Osteocyte (in vitro differentiated cells): ENCODE measurements at places on chromosomes 11 and 22. TPM values are rescaled to one million over a fixed set of nuclear protein-coding genes. Genes with fewer than 3 reads are reported as not detected.

Gene RFPL3
- total RNA-seq, result not detected in 2 replicates

Gene DDTL
- total RNA-seq, result not detected in 2 replicates

Gene PNPLA2
- 83.8 and 96.4 TPM in 2 replicates for total RNA-seq

Gene UBQLN3
- not detected in 2 replicates for total RNA-seq

GRCh38 chr11:119110439-119110838 is 3.3 kb downstream of the C2CD2L start:
- no peak overlapping the region for H3K4me3 ChIP-seq
- H3K4me1 ChIP-seq, result peaks cover 28% of the 10 kb centered on the region
- no peak overlapping the region for H3K27ac ChIP-seq

- H3K27me3 ChIP-seq, result peaks cover 9% of the 10 kb centered on the region
- H3K4me1 ChIP-seq, result no peaks in the 10 kb centered on the region
- DNase-seq, result no peak
- no peak overlapping the region for H3K4me3 ChIP-seq
Observed at GRCh38 chr11:17751558-17751957, 17.0 kb downstream of the KCNC1 start.

Gene SLC22A6
- not detected in 2 replicates for total RNA-seq

DNA sequence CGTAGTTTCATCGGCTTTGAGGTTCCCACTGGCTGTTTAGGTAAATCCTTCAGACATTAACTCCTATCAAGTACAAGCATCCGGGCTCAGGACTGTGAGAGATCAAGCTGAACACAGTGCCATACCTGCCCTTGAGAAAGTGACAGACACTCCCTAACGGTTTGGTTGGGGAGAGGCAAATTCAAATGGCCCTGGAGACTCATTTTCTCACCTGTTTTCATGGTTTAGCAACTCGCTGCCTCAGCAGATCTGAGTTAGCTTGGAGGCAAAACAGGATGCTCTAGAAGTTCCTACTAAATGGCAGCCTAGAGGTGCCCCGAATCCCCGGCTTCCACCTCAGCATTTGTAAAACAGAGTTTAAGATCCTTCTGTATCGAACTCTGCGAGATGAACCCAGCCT is 3.6 kb upstream of the FBXO3 start:
- no peaks in the 10 kb centered on the region for H3K36me3 ChIP-seq
- peaks cover 25% of the 10 kb centered on the region for H3K4me1 ChIP-seq
- peaks cover 19% of the 10 kb centered on the region for H3K27me3 ChIP-seq
- DNase-seq, result no peak

DNA sequence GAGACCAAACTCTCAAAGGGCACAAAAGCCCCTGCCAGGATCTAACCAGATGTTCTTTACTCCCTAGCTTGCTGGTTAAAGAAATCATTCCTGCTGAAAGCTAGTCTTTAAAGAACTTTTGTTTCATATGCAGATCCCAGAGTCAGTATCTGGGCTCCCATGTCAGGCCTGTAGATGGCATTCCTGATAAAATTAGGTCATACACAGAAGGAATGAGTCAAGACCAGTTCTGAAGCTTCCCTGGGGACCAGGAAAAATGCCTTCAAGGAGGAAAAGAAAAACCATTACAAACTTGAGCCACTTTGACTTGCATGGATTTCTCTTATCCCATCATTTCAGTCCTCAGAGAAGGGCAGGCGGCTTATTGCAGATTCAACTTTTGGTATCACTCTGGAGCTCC is 5.9 kb downstream of the DBX1 start:
- H3K27me3 ChIP-seq, result peaks cover 69% of the 10 kb centered on the region
- no peak for DNase-seq
- H3K36me3 ChIP-seq, result no peaks in the 10 kb centered on the region
- no peak overlapping the region for H3K27ac ChIP-seq
- H3K4me3 ChIP-seq, result no peak overlapping the region

GRCh38 chr11:83042964-83043711 is 28.6 kb downstream of the RAB30 start:
- H3K27ac ChIP-seq, result peak overlapping the region; percentile 71
- no peak overlapping the region for H3K4me3 ChIP-seq
- DNase-seq, result no peak
- H3K27me3 ChIP-seq, result no peaks in the 10 kb centered on the region
- peaks cover 13% of the 10 kb centered on the region for H3K36me3 ChIP-seq

DNA sequence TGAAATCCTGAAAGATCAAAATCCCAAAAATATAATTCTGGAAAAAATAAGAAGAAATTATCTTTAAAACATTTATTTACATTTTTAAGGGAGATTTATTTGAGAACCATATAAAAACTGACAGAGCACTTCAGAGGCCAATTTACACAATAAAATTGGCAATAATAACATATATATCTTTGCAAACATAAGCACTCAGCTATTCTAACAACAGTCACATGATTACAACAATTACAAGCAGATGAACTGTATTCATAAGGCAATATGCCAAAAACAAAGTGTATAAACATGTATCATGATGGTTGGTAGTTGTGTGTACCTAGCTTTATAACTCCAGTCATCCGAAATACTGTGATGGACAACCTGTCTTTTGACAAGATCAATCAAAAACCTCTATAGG is 17.7 kb upstream of the RASSF10 start:
- no peaks in the 10 kb centered on the region for H3K4me1 ChIP-seq
- peaks cover 66% of the 10 kb centered on the region for H3K27me3 ChIP-seq
- no peaks in the 10 kb centered on the region for H3K36me3 ChIP-seq
- H3K27ac ChIP-seq, result no peak overlapping the region

- no peak overlapping the region for H3K4me3 ChIP-seq
- no peak overlapping the region for H3K27ac ChIP-seq
- H3K4me1 ChIP-seq, result peaks cover 41% of the 10 kb centered on the region
- no peak for DNase-seq
Observed at GRCh38 chr22:39360242-39360641, 10.5 kb downstream of the SYNGR1 start.

- H3K36me3 ChIP-seq, result no peaks in the 10 kb centered on the region
- no peak overlapping the region for H3K4me3 ChIP-seq
- H3K27ac ChIP-seq, result no peak overlapping the region
- no peaks in the 10 kb centered on the region for H3K27me3 ChIP-seq
Observed at GRCh38 chr11:66904055-66904454, 47.2 kb downstream of the LRFN4 start.

- peaks cover 14% of the 10 kb centered on the region for H3K4me1 ChIP-seq
- H3K36me3 ChIP-seq, result no peaks in the 10 kb centered on the region
- no peaks in the 10 kb centered on the region for H3K27me3 ChIP-seq
- DNase-seq, result no peak
Observed at GRCh38 chr11:73530109-73530508, 67.8 kb downstream of the FAM168A start.

DNA sequence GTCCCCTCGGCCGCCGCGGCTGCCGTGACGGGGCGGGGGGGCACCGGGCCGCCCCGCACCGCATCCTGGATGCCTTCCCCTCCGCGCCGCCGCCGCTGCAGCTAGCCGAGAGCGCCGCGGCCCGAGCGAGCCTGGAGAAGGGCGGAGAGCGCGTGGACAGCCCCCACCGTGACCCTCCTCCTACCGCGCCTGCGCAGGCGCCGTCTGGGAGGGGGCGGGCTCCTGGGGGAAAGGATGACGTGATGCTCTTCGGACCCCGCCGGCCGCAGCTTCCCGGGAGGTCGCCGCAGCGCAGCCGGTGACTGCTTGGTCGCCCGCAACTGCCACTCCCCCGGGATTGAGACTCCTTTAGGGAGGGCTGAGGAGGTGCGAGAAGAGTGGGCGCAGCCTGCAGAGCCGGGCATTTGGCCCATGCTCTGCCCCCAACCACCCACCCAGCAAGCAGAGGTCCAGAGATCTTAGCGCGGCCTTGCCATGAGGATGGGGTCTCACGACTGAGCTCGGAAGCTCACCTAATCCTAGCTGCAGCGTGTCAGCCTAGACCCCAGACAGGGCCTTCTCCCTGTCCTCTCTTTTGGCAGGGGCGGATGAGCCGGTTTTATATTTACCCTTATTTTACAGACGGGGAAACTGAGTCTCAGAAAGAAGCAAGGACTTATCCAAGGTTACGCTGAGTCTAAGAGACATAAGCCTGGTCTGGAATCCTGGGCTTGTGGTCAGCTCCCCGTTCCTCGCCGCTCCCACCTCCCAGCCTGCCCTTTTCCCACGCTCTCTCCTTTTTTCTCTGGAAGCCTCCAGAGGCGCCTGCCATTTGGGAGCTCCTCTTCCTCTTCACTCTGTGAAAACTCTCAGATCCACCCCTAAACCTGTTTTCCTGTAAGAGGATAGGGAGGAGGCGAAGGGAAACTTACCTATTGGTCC is at the start of gene DENND5A:
Gene DENND5A, minus strand, starts transcription at position 140 of the 921 bp plus-strand sequence. CDS start 281 bp downstream, outside the sequence.
- peak within 1 kb of the TSS; percentile 99 for H3K27ac ChIP-seq
- no peaks in the 10 kb centered on the region for H3K27me3 ChIP-seq
- peak; percentile 93 for DNase-seq
- peaks cover 45% of the 10 kb centered on the region for H3K4me1 ChIP-seq
- no peaks in the 10 kb centered on the region for H3K36me3 ChIP-seq

DNA sequence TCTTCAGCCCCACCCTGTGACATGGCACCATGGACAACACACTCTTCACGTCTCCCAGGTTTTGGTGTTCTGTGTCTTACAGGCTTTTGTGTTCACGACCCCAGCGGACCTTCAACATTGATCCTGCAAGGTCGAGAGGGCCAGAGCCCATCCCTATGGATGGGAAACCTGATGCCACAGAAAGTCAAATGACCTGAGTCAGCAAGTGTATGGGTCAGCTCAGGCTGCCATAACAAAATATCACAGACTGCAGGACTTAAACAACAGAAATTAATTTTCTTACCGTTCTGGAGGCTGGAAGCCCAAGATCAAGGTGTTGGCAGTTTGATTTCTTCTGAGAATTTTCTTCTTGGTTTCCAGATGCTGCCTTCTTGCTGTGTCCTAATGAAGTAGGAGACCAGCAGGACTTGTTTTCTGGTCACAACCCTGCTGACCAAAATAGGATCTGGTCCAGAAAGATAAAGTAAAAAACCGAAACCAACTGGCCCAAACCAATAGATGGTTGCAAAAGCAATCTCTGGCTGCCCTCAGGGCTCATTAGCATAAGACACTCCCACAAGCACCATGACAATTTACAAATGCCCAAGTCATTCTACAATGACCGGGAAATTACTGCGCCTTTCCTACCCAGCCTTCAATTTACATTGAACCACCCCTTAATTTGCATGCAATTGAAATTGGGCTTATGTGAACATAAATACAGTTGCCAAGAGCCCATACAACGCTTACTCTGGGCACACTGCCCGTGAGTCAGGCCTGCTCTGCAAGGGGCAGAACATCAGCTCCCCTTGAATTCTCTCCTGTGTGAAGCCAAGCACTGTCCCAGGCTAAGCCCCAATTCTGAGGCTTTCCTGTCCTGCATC is 113.9 kb downstream of the RPS6KA4 start:
- H3K4me1 ChIP-seq, result no peaks in the 10 kb centered on the region
- H3K36me3 ChIP-seq, result no peaks in the 10 kb centered on the region
- no peak overlapping the region for H3K27ac ChIP-seq
- no peak for DNase-seq
- H3K27me3 ChIP-seq, result peaks cover 56% of the 10 kb centered on the region

DNA sequence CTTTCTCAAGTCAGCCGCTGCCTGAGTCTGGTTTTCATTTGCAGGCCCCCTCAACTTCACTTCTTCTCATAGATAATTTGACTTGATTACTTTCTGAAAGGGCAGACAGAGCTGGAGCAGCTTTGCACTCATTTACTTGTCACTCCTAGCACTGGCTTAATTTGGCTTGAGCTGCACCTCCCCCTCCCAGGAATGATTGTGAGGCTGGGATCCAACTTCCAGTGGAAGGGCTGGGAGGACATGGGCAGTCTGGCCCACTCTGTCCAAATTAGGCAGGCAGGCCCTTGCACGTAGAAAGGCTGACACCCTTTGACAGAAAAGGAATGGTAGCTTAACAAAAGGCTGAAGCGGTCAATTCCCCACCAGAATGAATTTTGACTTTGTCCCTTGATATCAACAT is 453.9 kb downstream of the ETS1 start:
- DNase-seq, result no peak
- H3K4me3 ChIP-seq, result no peak overlapping the region
- no peak overlapping the region for H3K27ac ChIP-seq

Gene FREY1
- 0.81 and 1.5 TPM in 2 replicates for total RNA-seq

DNA sequence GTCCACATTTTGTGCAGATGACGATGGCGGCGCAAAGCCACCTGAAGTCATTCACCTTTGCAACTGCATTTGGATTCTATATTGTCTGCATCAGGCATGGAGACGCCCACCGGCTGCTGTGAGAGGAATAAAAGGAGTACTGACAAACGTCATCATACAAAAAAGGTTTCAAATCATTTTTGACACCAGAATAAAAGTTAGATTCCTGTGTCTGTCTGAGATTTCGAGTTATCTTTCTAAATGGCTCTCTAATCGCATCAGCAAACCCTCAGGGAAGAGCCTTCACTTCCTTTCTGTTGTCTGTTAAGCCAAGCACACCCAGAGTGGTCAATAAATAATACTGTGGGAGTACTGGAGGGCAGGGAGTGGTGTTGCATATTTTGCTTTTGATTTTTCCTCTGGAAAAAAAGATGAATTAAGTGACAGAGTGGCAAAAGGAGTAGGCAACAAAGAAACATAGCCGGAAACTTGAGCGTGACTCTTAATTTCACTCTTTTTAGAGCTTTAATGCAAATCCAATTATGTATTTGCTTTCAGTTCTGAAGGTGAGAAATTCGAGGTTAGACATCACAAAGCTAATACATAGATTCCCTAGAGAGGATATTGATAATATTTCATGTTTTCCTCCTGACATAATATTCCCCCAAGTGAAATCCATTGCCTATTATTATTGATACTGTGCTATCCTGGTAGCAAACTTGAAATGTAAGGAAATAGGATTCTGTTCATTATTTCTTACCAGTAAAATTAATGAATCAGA is 150.8 kb upstream of the MTMR2 start:
- H3K27ac ChIP-seq, result peak overlapping the region; percentile 2
- DNase-seq, result no peak
- H3K36me3 ChIP-seq, result peaks cover 6% of the 10 kb centered on the region
- H3K4me1 ChIP-seq, result peaks cover 43% of the 10 kb centered on the region

Gene TUB
- 7.8 and 8.7 TPM in 2 replicates for total RNA-seq

Gene NCAM1
- total RNA-seq, result 1.9 and 2.2 TPM in 2 replicates

DNA sequence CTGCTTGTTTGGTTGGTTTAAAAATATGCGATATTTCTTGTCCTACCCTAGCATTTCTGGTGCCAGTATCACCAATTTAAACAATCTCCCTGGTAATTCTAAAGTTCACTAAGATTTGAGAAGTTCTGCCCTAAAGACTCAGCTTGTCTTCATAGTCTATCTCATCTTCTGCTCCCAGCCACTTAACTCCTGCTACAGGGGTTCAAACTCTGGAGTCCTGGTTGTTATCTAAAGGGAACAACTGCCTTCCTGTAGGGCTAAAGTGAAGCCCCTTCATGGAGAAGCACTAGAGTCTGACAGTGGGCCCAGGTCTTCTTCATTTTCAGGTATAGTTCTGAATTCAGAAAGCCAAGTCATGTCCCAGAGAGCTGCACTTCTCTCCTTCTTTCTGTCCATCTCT is 73.2 kb downstream of the CTNND1 start:
- no peaks in the 10 kb centered on the region for H3K36me3 ChIP-seq
- no peaks in the 10 kb centered on the region for H3K4me1 ChIP-seq
- H3K27me3 ChIP-seq, result peaks cover 33% of the 10 kb centered on the region
- DNase-seq, result no peak
- H3K4me3 ChIP-seq, result no peak overlapping the region
- no peak overlapping the region for H3K27ac ChIP-seq

Gene LIPT2
- total RNA-seq, result 1.6 and 3.5 TPM in 2 replicates

GRCh38 chr22:48951836-48952235 is 875.8 kb downstream of the BRD1 start:
- no peak overlapping the region for H3K4me3 ChIP-seq
- H3K36me3 ChIP-seq, result no peaks in the 10 kb centered on the region
- no peaks in the 10 kb centered on the region for H3K27me3 ChIP-seq
- DNase-seq, result peak; percentile 71
- no peaks in the 10 kb centered on the region for H3K4me1 ChIP-seq

Gene CABP7
- total RNA-seq, result not detected in 2 replicates
